Naive thymus-derived CD8-positive, alpha-beta T cell (primary cell): ENCODE measurements at places on chromosomes 3 and 15.

- no peak for DNase-seq
Measured at GRCh38 chr3:141407825-141408224, 39.5 kb downstream of the ZBTB38 start.

- DNase-seq, result no peak
Measured at GRCh38 chr3:3302964-3303363, 123.5 kb upstream of the CRBN start.

GRCh38 chr15:100771746-100772145, 107.9 kb upstream of the ALDH1A3 start:
- DNase-seq, result no peak

GRCh38 chr3:100400419-100400779, 490 bp downstream of the TOMM70 start:
- DNase-seq, result peak; percentile 48

DNA sequence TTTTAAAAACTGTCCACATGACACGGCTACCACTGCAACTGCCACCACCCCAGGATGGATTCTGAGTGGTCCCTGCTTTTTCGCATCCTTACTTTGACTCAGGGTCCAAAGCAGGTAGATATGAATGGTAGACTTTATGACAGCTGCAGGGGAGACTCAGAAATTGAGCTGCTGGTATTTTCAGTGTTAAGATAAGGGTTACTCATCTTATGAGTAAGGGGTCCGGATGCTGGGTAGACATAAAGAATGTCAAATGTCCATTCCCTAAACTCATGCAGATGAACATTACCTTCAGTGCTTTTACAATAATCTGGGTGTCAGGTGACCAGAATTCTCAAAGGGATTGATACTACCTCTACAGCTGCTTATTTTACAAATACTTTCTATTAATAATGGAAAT, 25.9 kb upstream of the BBX start:
- DNase-seq, result no peak

- no peak for DNase-seq
Measured at GRCh38 chr3:168085491-168086119, 10.1 kb downstream of the GOLIM4 start.

GRCh38 chr3:173217127-173217526, 76.1 kb upstream of the SPATA16 start:
- no peak for DNase-seq

- DNase-seq, result no peak
Measured at GRCh38 chr15:22786868-22787698, 639 bp downstream of the NIPA1 start.

GRCh38 chr3:111542611-111543300, 759 bp downstream of the CD96 start:
- no peak for DNase-seq

GRCh38 chr15:82554351-82554750, 14.1 kb upstream of the RPS17 start:
- DNase-seq, result no peak

DNA sequence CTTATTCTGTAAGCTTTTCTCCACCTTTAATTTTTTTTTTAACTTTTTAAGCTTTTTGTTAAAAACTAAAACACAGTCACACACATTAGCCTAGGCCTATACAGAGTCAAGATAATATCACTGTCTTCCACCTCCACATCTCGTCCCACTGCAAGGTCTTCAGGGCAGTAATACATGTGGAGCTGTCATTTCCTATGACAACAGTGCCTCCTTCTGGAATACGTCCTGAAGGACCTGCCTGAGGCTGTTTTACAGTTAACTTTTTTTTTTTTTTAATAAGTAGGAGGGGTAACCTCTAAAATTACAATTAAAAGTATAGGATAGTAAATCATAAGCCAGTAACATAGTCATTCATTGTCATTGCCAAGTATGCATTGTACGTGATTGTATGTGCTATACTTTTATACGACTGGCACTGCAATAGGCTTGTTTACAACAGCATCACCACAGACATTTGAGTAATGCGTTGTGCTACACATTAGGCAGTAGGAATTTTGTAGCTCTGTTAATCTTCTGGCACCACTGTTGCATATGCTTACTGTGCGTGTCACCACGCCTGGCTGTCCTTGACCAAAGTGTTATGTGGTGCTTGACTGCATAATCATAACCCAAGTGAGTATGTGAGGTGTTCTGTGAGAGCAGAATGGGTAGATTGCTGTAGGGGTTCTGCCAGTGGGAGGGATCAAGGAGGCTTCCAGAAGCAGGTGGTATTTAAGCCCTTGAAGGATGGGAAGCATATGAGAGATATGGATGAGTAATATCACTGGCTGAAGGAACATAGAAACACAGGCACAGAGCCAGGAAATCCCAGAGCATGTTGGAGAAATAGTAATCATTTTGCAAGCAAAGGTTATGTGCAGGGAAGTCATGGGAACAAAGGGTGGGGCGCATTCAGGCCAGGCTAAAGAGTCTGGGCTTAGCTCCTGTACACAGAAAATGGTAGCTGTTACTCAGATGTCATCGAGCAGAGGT, 18.3 kb downstream of the FBXO22 start:
- DNase-seq, result no peak

DNA sequence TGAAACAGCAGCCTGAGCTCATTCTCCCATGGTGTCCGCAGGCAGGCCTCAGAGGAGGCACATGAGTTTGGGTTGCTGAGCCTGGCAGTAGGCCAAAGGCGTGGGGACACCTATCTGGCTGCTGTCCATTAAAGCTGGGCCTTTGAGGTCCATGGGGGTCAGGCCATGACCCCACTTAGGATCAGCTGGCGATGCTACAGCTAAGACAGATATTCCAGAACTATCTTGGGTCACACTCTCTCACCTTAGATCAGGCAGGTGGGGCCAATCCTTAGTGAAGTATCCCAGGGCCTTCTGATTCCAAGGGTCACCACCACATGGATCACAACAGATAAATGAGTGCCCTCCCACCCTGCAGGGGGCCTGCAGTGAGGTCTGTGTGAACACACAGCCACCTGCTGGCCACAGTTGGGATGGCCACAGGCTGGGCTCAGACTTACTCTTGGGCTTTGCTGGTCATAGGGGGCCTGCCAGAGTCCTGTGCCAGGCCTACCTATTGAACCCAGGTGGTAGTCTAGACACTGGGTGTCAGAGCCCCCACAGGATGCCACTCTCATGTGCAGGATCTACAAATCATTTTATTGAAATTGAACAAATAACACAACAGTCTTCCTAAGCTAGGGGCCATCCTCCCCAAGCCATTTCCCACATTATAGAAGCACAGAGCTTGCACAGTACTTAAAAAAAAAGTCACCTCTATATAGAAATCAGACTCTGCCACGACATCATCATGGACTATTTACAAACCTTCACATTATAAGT, 2.0 kb upstream of the HYAL2 start:
- DNase-seq, result peak; percentile 53

DNA sequence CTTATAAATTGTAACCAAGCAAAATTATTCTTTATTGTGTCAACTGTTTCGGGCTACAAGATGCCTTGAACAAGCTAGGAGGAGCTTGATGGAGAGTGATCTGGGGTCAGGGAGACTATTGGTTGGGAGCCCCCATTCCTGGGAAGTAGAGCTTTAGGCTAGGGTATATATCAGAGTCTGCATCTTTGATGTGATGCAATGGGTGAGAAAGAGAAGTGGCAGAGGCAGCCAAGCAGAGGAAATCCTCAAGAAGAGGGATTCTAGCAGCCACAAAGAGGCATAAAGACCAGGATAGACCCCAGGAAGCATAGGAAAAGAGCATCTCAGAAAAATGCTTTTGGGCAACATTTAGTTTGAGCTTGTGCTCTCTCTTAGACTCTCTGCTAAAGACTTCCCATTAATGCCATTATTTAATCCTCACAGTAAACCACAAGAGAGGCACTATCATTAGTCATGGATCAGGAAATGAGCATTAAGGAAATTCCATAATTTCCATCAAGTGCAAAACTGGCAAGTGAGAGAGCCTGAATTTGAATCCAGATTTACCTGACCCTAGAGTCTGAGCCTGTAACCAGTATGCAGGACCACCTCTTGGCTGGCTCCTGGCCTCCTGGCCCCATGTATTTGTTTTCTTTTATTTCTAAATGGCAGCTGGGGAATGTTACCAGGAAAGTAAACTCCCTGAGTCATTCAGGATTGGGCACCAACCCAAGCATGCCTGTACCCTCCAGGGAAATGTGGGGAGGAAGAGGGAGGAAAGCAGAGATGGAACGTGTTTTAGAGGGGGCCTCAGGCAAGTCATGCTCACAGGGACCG, 118.7 kb downstream of the RPL22L1 start:
- no peak for DNase-seq

GRCh38 chr3:123757281-123757940, 126.7 kb downstream of the MYLK start:
- DNase-seq, result no peak

DNA sequence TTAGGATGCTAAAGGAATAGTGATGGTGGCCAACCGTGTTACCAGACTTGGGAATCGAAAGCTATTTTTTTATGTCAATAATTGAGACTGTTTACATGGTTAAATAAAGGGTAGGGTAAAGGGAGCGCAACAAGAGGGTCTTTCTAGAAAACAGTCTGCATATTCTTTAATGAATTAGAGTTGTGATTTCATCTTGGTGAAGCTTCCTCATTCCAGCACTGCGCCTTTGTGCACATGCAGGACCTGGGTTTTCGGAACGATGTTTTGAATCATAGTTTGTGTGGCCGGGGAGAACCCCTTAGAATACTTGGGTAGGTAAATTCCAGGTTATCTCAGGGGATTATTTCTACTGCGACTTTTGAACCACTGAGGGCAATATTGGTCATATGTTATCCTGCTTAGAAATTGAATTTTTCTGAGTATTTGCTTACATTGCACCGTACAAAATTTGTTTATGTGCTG, 1.3 kb downstream of the PIK3CA start:
- DNase-seq, result peak; percentile 45

DNA sequence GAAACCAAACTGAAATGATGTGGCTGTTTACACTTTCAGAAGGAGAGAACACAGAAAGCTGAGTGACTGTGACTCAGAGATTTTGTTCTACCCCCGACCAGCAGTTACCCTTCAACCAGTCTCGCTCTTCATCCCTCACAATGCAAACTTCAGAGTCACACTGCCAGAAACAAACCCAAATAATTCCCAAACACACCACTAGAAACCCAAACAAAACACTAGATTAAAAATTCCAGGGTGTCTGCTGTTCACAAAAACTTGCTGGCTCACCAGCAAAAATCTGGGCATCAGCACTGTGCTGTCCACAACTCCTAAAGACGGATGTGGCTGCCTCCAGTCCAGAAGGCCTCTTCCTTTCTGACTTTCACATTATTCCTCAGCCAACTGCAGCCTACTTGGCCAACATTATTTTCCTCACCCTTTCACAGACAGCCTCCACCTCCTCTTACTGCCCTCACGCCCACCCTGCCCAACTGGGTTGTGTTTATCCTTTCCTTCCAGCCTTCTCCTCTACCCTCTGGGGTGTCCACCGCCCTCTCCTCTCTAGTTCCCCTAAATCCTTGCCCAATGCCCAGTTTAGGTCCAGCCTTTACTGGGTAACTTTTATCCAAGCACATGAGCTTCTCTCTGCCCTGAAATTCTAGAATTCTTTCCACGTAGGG, 71.4 kb downstream of the MECOM start:
- no peak for DNase-seq
